ENCODE measurements at places on chromosomes 16 and 17.

DNA sequence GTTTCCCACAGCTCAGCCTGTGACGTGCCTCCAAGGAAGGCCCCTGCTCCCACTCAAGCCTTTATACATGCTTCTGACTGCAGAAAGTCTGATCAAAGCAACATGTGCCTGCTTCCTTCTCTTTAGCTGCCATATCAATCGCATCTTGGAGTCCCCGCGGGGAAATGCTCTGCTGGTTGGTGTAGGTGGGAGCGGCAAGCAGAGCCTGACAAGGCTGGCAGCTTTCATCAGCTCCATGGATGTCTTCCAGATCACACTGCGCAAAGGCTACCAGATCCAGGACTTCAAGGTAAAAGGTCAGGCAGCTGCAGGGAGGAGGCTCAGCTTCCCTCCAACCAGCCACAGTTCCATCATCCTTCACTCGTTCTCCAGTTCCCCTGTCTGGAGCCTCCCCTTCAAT is 189.7 kb downstream of the ZNF18 start:
- no peak for DNase-seq
- no peak overlapping the region for H3K4me3 ChIP-seq
- H3K4me1 ChIP-seq, result no peaks in the 10 kb centered on the region
- no peaks in the 10 kb centered on the region for H3K36me3 ChIP-seq
- peaks cover 12% of the 10 kb centered on the region for H3K27me3 ChIP-seq

GRCh38 chr17:34409352-34409751 is 46.3 kb upstream of the CCL1 start:
- H3K36me3 ChIP-seq, result no peaks in the 10 kb centered on the region
- H3K4me3 ChIP-seq, result no peak overlapping the region
- no peaks in the 10 kb centered on the region for H3K4me1 ChIP-seq
- H3K27ac ChIP-seq, result no peak overlapping the region

DNA sequence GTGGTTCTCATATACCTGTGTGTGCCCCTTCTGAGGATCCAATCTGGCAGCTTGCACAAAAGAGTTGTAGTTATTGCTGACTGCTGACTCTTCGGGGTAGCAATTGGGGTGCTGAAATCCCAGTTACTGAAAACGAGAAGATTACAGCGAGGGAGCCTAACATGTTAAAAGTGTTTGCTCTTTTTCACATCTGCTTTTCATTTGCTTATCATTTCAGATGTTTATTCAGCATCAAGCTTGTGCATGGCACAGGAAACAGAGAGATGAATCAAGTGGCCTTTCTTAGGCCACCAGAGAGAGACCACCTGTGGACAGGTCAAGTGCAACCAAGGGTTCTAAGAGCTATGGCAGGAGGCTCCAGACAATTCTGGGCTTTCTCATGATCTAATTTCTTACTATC is 16.9 kb downstream of the DHRS7B start:
- H3K36me3 ChIP-seq, result peaks cover 43% of the 10 kb centered on the region
- H3K4me1 ChIP-seq, result no peaks in the 10 kb centered on the region
- no peak overlapping the region for H3K27ac ChIP-seq
- H3K27me3 ChIP-seq, result no peaks in the 10 kb centered on the region
- DNase-seq, result no peak

DNA sequence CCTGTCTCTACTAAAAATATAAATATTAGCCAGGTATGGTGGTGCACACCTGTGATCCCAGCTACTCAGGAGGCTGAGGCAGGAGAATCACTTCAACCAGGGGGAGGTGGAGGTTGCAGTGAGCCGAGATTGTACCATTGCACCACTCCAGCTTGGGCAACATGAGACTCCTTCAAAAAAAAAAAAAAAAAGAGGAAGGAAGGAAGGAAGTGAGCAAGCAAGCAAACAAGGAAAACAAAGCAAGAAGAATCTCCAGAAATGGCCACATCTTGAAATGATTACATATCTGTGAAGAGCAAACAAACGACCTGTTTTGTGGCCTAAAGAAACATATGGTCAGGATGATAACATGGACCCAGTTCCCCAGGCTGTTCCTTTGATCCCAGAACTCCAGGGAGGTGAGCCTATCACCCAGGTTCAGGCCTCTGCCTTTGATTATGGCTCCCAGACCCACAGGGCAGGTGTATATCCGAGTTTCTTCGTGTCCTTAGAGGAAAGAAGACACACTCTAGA is 8.9 kb downstream of the ACOX1 start:
- peaks cover 23% of the 10 kb centered on the region for H3K36me3 ChIP-seq
- no peak for DNase-seq
- peaks cover 15% of the 10 kb centered on the region for H3K4me1 ChIP-seq

DNA sequence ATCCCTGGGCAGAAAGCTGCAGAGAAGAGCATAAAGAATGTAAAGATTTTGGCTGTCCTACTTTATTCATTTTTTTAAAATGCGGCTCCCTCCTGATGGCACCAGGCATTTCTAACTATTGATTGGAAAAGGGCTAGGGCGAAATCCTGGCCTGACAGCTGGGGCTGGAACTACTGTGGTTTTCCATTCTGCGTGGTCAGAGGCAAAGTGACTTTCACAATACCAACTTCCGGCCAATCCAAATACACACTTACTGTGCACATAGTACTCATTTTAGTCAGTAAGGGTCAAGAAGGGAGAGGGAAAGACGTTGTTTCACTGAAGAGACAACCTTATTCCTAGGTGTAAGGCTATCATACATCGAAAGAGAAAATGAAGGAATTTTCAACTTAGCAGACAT is 113.8 kb upstream of the PMFBP1 start:
- DNase-seq, result no peak
- H3K36me3 ChIP-seq, result no peaks in the 10 kb centered on the region
- H3K4me1 ChIP-seq, result peaks cover 23% of the 10 kb centered on the region
- H3K27me3 ChIP-seq, result no peaks in the 10 kb centered on the region
- H3K4me3 ChIP-seq, result no peak overlapping the region
- H3K27ac ChIP-seq, result no peak overlapping the region

DNA sequence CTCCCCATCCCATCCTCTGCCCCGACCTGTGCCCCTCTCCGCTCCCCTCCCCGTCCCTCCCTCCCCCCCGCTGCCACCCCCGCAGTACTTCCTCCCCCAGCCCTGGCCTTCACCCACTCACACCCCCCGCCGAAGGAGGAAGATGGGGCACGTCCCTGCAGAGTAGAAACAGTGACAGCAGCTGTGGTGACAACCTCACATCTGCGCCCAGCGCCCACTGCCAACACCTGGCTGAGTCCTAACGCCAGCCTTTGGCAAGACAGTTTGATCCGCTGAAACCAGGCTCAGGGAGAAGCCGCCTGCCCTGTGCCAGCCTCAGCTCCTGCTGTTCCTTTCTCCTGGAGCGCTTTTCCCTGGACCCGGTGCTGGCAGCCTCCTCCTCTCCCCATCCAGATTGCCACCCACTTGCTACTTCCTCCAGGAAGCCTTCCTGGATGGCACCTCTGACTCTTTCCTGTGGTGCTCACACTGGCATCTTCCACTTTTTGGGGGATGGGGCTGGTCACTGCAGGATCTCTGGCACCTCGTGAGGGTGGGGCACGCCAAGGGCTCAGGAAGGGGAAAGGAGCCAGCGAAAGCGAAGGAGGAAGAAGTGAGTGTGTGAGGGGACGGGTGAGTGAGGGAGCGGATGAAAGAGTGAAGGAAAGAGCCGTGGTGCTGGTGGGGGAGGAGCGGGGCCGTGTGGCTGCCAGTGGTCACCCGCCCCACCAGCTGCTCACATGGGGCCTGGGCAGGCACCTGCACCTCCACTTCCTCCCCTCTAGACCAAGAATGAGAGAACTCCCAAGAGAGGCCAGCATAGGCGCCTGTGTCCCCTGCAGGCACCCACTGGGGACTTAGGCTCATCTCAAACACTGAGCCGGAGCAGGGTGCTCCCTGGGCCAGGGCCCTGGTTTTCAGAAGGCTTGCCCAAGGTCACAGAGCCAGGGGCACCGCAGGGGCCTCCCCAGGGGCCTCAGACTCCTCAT is 27.0 kb downstream of the ZFPM1 start:
- H3K27ac ChIP-seq, result no peak overlapping the region
- no peaks in the 10 kb centered on the region for H3K27me3 ChIP-seq
- DNase-seq, result no peak
- H3K36me3 ChIP-seq, result peaks cover 6% of the 10 kb centered on the region
- peaks cover 49% of the 10 kb centered on the region for H3K4me1 ChIP-seq

- H3K4me3 ChIP-seq, result no peak overlapping the region
- DNase-seq, result no peak
- H3K36me3 ChIP-seq, result no peaks in the 10 kb centered on the region
- H3K27me3 ChIP-seq, result peaks cover 49% of the 10 kb centered on the region
- no peak overlapping the region for H3K27ac ChIP-seq
Measured at GRCh38 chr17:45904866-45905265, 10.5 kb downstream of the MAPT start.

- H3K27me3 ChIP-seq, result peaks cover 42% of the 10 kb centered on the region
- DNase-seq, result no peak
- no peak overlapping the region for H3K4me3 ChIP-seq
- H3K36me3 ChIP-seq, result no peaks in the 10 kb centered on the region
- H3K27ac ChIP-seq, result no peak overlapping the region
- peaks cover 16% of the 10 kb centered on the region for H3K4me1 ChIP-seq
Measured at GRCh38 chr17:48523010-48523409, 7.8 kb downstream of the HOXB1 start.

GRCh38 chr16:23949630-23950290 is 114.0 kb downstream of the PRKCB start:
- H3K27ac ChIP-seq, result no peak overlapping the region
- H3K36me3 ChIP-seq, result no peaks in the 10 kb centered on the region
- peaks cover 87% of the 10 kb centered on the region for H3K27me3 ChIP-seq
- no peak for DNase-seq
- H3K4me3 ChIP-seq, result no peak overlapping the region
- peaks cover 2% of the 10 kb centered on the region for H3K4me1 ChIP-seq

DNA sequence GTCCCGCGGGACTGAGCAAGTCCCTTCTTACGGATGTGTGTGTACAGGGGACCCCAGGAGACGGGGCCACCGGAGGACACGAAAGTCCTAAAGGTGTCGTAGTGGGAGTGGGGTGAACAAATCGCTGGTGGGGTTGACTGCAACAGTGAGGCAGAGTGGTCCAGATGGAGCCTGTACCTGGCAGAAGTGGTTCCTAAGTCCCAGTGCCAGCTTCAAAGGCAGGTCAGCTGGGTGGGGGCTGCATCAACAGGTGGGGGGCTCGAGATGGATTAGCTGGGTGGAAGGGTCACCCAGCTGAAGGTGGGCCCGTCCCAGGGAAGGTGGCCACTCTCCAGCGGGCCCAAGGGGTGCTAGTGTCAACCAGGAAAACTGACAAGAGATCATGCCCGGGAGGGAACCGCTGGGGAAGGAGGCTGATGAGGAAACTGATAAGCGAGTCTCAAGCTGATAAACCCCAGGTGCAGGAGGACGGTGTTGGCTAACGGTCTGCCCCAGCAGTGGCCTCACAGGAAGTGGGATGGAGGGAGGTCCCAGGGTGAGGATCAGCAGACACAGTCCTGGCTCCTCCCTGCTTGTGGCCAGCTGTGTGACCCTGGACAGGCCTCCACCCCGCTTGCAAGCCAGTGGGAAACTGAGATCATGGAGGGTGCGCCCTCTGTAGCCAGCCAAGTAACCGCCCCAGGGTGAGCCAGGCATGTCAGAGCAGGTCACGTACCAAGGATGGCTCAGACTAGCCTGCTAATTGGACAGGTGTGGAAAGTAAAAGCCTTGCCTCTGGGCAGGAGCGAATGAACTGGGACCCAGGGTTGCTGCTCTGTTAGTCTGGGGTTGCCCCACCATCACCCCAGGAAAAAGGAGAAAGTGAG is 1.0 kb downstream of the ORAI3 start:
- peak overlapping the region; percentile 83 for H3K27ac ChIP-seq
- DNase-seq, result no peak
- H3K4me3 ChIP-seq, result peak overlapping the region; percentile 78
- H3K27me3 ChIP-seq, result no peaks in the 10 kb centered on the region

- H3K4me1 ChIP-seq, result peaks cover 18% of the 10 kb centered on the region
- H3K27me3 ChIP-seq, result no peaks in the 10 kb centered on the region
- peak within 1 kb of the TSS; percentile 99 for H3K27ac ChIP-seq
- no peaks in the 10 kb centered on the region for H3K36me3 ChIP-seq
- peak; percentile 57 for DNase-seq
- peak within 1 kb of the TSS; percentile 89 for H3K4me3 ChIP-seq
Measured at GRCh38 chr16:53434377-53435065, at the start of gene RBL2. RBL2 (plus strand) TSS chr16:53434471; CDS start chr16:53434557, 86 bp downstream.

DNA sequence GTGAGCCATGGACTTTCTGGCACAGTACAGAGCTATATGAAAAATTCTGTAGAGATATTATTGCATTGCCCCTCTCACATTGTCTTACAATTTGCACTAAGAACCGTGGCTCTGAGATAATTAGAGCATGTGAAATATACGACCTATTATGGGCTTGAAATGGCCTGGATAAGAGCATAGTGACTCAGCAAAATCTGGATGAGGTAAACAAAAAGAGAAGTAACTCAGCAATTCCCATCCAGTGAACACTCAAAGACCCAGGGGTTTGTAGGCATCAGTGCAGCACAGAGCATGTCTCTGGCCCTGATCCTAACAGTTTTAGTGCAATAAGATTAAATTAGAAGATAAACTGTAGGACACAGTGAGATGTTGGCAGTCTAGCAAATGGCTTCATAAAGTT is 317.2 kb upstream of the MYOCD start:
- no peaks in the 10 kb centered on the region for H3K27me3 ChIP-seq
- no peaks in the 10 kb centered on the region for H3K4me1 ChIP-seq
- H3K27ac ChIP-seq, result no peak overlapping the region
- H3K36me3 ChIP-seq, result no peaks in the 10 kb centered on the region
- DNase-seq, result no peak

DNA sequence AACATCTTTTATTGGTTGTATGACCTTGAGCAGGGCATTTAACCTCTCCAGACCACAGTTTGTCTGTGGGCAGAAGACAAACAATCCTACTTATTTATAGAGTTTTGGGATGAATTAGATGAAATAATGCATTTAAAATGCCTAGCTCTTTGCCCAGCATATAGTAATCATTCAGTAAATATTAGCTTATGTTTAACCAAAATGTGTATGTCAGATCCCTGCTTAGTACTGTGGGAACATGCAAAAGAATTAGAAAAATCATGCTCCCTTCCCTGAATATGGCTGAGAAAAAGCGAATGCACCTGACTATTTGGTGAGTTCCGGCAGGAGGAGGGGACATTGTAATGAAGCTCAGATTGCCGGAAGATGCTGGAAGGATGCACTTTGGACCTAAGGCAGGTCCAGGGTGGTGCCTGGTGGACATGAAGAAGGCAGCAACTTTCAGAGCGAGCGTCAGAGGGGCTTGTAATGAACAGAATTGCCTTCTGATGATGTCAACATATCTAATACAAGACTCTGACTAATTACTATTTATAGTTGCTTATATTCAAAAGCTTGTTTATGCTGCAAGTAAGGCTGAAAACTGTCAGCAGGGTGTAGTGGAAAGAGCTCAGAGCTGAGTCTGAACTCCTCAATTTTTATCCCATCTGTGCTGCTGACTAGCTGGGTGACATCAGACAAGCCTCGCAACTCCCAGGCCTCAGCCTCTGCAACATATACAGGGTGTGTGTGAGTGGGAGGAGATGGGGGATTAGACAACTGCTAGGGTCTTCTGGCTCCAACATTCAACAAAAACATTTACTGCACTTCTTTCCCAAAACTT is 221.2 kb downstream of the PRKCA start:
- H3K4me3 ChIP-seq, result no peak overlapping the region
- no peak overlapping the region for H3K27ac ChIP-seq
- no peaks in the 10 kb centered on the region for H3K27me3 ChIP-seq
- DNase-seq, result no peak

- peaks cover 18% of the 10 kb centered on the region for H3K4me1 ChIP-seq
- no peak for DNase-seq
- H3K27ac ChIP-seq, result no peak overlapping the region
- H3K36me3 ChIP-seq, result no peaks in the 10 kb centered on the region
- no peak overlapping the region for H3K4me3 ChIP-seq
Measured at GRCh38 chr16:87046235-87046634, 271.0 kb downstream of the C16orf95 start.
